ENCODE measurements at places on chromosomes 1 and 21.

- DNase-seq: no peak
Measured at GRCh38 chr1:17420391-17420918, 19.0 kb downstream of the RCC2 start.

GRCh38 chr1:165899461-165899941 lies 72.1 kb downstream of the UCK2 start:
- no peak for DNase-seq

DNA sequence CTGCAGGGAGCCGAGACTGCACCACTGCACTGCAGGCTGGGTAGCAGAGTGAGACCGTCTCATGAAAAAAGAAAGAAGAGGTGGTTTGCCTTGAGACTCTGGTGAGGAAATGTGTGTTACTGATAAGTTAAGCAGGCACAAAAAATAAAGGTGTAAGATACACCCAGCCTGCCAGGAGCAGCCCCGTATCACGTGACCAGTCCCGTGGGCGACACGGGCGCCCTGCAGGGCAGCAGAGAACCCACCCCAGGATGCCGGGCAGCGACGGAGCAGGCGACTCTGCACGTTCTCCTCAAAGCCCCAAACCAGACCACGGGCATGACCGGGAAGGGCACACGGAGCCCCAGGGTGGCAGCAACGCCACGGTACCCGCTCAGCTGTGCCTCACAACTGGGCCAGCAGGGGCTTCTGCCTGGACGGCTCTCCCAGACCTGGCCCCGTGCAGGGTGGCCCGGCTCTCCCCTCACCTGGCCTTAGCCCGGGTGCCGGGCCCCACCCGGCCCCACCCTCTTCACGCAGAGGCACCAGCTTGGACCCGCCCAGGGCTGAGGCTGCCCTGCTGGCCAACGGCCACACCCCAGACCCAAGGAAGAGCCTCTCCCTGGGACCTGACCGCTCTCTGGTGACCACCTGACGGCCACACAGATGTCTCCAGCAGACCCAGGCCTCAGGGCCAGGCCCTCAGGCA lies 8.1 kb upstream of the TNFRSF4 start:
- DNase-seq: no peak

- no peak for DNase-seq
Measured at GRCh38 chr1:239947801-239948200, 143.9 kb upstream of the FMN2 start.

- no peak for DNase-seq
Measured at GRCh38 chr1:99229122-99229521, 35.2 kb upstream of the PLPPR4 start.

DNA sequence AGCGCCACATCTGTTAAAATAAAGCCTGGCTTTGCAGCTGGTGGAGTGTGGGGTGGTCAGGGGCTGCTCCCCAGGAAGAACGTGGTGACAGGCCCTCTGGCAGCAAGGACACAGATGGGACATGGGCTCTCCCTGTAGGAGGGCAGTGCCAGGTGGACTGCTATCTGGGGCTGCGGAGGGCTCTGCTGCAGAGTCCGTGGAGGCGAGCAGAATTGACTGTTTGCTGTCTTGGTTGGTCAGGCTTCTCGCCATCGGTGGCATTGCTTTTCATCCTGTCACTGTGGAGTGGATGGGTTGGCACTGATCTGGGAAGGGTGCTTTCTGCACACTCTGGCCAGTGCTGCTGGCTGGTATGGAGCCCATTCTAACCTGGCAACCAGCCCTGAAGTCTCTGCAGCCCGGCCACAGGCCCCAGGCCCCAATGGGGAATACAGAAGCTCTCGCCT lies 103.0 kb downstream of the LAMC2 start:
- no peak for DNase-seq

- no peak for DNase-seq
Measured at GRCh38 chr1:194102607-194103006, 916.2 kb upstream of the B3GALT2 start.

DNA sequence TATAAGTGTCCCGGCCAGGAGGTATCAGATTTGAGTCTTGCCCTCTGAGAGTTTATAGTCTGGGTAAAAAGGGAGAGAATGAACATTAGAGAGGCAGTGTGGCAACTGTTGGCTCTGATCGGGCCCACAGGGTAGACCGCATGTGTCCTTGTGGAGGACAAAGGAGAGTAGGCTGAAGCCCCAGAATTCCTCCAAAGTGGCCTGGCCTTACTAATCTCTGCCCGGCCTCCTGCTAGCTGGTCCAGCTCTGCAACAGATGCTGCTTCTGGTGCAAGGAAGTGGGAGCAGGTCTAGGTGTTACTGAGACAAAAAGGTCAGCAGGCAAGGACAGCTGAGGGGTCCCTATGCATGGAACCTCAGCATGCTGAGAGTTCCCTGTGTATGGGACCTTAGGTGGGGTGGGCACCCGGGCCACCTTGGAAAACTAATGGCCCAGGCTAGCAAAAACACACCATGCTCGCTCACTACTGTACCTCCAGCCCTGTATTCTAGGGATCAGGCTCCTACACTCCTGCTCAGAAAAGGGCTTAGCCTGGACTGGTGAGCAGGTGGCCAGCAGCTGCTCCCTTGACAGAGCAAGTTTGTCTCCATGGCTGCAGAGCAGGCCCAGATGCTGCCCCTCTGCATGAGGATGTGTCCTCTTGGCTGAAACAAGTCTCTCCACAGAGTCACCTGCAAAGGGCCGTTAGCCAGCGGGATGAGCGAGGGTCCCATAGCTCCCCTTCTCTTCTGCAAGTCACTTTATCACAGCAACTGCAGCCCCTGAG lies 30.3 kb upstream of the RGS16 start:
- DNase-seq: no peak

- no peak for DNase-seq
Measured at GRCh38 chr1:24702511-24703293, 42.5 kb upstream of the CLIC4 start.

DNA sequence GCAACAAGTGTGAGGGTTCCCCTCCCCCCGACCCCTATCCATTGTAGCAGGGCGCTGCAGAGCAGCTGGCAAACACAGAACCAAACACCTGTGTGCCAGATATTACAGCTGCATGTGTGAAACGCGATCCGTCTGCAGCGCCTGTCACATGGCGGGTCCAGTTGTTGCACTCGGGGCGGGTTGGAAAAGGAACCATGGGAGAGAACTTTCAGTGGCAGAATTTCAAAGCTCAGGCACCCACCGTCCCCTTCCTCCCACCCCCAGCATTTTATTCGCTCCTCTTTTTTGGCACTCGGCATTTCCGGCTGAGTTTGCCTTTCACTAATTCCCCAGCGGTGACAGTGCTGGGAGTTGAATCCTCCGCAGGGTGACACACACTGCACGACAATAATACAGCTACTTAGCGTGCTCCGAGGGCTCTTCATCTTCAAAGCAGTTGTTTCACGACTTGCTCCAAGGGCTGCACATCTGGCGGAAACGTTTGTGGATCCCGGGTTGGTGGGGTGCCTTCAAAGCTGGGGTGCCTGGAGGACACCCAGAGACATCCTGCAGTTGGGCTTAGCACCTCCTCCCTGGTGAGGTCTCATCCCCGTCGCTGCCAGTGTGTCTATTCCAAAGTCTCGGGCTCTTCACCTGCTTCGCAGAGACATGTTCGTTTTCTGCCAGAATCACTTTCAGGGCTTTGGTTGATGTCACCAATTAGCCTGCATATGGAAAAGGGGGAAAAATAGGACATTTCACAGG lies 180.7 kb downstream of the ZBTB18 start:
- DNase-seq: peak; percentile 53

GRCh38 chr1:76426606-76427005 lies 352.1 kb downstream of the ST6GALNAC3 start:
- DNase-seq: no peak

- DNase-seq: no peak
Measured at GRCh38 chr1:226863446-226863845, 7.0 kb upstream of the PSEN2 start.

DNA sequence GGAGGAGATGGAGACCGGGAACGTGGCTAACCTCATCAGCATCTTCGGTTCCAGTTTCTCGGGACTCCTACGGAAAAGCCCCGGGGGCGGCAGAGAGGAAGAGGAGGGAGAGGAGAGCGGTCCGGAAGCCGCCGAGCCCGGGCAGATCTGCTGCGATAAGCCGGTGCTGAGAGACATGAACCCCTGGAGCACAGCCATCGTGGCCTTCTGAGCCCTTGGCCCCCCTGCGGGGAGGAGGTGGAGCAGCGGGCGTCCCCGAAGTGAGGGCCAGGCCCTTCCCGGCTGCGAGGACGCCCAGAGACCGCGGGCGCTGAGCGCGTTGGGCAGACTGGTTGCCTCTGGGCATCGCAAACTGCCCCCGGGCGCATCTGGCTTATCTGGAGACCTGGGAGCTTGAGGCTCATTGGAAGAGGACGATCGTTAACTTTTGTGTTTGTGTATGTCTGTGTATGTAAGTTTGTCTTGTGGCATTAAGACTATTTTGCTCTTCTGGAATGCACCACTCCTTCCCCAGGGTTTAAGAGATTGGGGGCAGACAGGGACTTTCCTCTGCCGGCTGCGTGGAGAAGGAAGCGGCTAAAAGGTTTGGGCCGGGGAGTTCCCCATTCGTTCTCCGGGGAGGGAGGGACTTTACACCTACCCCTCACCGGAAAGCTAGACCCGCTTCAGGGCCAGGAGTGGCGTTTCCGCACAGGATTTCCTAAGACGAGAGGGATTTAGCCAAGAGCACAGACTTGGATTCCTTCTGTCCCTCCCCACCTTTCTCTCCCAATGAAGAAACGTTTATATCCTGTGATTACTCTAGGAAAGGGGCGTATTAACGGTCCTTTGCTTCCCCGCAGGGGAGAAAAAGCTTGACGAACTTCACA lies 1.4 kb downstream of the IER5 start:
- DNase-seq: peak; percentile 14

GRCh38 chr1:97739596-97740103 lies 181.2 kb downstream of the DPYD start:
- no peak for DNase-seq

DNA sequence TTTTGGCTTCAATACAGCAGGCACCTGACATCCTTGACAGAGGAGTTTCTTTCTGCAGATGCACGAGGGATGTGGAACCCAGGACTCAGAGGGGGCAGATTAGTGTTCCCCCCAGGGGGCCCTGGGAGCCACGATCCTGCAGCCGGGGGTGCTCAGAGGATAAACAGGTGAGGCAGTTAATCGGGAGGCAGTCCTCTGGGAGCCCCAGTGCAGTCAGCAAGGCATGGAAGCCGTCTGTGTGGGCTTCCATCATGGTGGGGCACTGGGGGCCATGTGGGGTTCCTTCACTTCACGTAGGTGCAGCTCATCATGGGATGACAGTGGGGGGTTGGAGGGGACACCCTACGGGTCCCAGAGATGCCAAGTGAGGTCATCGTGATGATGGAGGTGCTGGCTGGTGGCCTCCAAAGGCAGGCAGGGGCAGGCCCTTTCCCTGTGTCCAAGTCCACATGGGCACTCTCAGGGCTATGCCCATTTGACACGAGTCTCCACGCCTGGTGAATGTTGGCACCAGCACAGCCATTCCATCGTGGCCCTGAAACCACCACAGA lies 59.3 kb upstream of the ABCG1 start:
- no peak for DNase-seq

- DNase-seq: no peak
Measured at GRCh38 chr1:29934255-29934772, 698.0 kb downstream of the PTPRU start.

DNA sequence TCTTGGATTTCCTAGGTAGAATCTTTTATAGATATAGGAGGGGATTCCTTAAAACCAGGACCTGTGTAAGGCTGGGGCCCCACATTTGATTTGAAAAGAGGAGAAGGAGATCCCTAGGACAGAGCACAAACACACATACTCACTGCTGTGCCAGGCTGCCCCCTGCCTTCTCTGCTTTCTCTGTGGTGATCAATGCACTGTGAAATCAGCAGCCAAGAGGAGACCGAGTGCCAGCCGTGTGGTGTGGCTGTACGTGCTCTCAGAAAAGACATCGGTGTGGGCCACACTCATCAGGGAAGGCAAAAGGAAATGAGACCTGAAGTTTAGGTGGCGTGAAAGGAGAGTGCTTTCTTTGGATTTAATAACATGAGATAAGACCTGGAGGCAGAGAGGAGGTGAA lies 194.2 kb downstream of the ZSCAN20 start:
- no peak for DNase-seq

DNA sequence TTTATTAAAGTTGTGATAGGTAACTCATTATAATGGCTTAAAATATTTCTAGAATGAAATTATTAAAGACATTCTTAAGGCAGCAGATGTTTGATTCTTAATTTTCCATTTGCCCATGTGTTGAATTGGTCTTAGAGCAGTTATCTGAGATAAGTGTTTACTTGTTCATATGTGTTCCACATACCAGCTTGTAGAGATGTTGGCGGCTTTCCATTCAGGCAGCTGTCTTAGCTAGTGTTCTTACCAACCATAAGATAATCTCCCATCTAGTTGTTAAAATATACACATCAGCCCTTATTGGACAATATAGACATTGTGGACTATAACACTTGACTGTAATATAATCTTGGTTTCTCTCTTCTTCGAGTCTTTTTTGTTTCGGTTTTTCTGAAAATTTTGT lies 1372.9 kb upstream of the ADGRL2 start:
- DNase-seq: no peak

DNA sequence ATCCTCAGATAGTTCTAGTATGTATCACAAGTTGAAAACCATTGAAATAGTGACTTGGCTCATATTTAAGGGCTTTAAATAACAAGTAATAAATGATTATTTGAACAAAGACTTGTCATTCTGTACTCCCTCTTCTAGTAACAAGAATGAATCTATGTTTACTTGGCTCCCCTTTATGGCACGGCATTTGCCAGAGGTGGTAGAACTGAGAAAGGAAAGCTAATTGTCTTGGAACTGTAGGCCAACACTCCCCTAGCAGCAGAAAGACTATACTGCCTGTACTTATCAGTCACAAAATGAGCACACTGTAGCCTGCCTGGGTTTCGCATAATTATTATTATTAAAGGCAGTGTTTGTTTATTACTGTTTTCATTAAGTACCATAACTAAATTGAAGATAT lies 29.6 kb upstream of the SMYD2 start:
- DNase-seq: no peak

DNA sequence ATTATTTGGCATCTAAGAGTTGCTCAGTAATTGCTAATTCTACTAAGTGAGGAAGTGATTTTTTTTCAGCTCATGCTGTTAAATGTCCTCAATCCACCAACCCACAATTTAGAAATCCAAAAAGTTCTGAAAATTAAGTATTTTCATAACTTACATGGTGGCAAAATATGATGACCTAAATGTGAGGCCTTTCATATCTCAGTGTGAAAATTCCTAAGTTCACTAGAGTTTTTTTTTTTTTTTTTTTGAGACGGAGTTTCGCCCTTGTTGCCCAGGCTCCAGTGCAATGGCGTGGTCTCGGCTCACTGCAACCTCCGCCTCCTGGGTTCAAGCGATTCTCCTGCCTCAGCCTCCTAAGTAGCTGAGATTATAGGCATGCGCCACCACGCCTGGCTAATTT lies 5.6 kb downstream of the NUCKS1 start:
- no peak for DNase-seq

GRCh38 chr1:174894117-174894762 lies 105.5 kb upstream of the CACYBP start:
- DNase-seq: no peak

- no peak for DNase-seq
Measured at GRCh38 chr1:42973286-42973685, 14.6 kb upstream of the SLC2A1 start.

Measured in NCI-H748 treated with DMSO at 0.1 percent for 48 hours (cell line).